ENCODE measurements at places on chromosomes 6 and 20. TPM values are rescaled to one million over a fixed set of nuclear protein-coding genes. Genes with fewer than 3 reads are reported as not detected.

RIPOR2 gene
- not detected for total RNA-seq

MDFI gene
- 45.8 TPM for total RNA-seq

SIRPB1 gene
- total RNA-seq: 0.16 TPM

RIPOR3 gene
- total RNA-seq: not detected

KCNK15 gene
- total RNA-seq: not detected

TASP1 gene
- total RNA-seq: 8.3 TPM

CST5 gene
- not detected for total RNA-seq

SIGLEC1 gene
- total RNA-seq: not detected

RNF39 gene
- total RNA-seq: 0.06 TPM

ADTRP gene
- total RNA-seq: 11.6 TPM
